ENCODE measurements at places on chromosomes 3 and 15. TPM values are rescaled to one million over a fixed set of nuclear protein-coding genes. Genes with fewer than 3 reads are reported as not detected.

GPR149 gene
- total RNA-seq, result not detected

TMEM158 gene
- 19.7 TPM for total RNA-seq

CCR8 gene
- not detected for total RNA-seq

ANKRD63 gene
- total RNA-seq, result not detected

LYSMD2 gene
- total RNA-seq, result 2.5 TPM

SENP8 gene
- total RNA-seq, result 1.2 TPM

NANOGP8 gene
- total RNA-seq, result not detected

SELENOK gene
- 16.1 TPM for total RNA-seq

CTXND1 gene
- total RNA-seq, result not detected

PDE12 gene
- 9.4 TPM for total RNA-seq

OR5K1 gene
- not detected for total RNA-seq

GOLGA8T gene
- total RNA-seq, result 0.17 TPM

ZBED2 gene
- under 0.01 TPM for total RNA-seq

PBRM1 gene
- total RNA-seq, result 45.9 TPM

TFDP2 gene
- total RNA-seq, result 23.3 TPM

All from bronchial smooth muscle cell (primary cell).